Gastrocnemius medialis (tissue), 4 donors: ENCODE measurements at places on chromosomes 1 and 21. TPM values are rescaled to one million over a fixed set of nuclear protein-coding genes. Genes with fewer than 3 reads are reported as not detected.

The MNDA gene
- 2.7 TPM for total RNA-seq

The NCF2 gene
- 5.0 TPM for total RNA-seq

The PGBD5 gene
- 1.0 TPM for total RNA-seq

The LCE3E gene
- total RNA-seq = not detected

The F13B gene
- total RNA-seq = not detected
